ENCODE measurements at places on chromosomes 11 and 22.

DNA sequence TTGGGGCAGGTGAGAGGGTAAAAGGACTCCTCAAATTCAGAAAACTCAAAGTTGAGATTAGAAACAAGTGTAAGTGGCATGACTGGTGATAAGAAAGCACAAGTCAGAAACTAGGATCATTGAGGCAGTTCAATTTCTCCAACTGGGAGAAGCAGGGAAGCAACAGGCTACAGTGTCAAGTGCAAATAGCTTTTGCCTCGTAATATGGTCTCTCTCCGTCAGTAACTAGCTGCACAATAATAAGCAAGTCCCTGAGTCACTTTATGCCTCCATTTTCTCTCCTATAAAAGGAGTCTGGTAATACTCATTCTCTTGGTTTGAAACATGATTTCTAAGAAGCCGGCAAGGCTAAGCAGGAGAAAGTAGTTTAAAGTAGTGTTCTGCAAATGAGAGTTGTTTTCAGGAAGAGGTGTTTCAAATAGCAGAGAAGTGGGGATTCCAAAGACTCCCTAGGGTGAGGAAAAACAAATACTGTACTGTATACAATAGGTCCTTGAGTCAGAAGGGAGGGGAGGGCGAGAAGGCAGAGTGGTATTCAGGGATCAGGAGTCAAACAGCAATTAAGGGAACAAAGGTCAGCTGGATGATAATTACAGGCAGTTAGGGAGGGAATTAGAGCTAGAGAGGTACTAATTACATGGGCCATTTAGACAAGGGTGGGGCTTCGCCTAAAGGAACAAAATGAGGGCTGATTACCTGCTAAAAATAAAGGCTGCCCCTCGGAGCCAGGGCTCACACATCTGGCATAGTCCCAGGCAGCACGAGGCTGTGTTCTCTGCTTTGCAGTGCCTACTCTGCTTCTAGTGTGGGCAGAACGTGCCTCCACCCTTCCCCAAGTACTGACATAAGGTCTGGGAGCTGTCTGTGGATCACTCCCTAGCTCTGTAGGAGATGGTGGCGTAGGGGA is 96.0 kb upstream of the BDNF start:
- no peak for DNase-seq

DNA sequence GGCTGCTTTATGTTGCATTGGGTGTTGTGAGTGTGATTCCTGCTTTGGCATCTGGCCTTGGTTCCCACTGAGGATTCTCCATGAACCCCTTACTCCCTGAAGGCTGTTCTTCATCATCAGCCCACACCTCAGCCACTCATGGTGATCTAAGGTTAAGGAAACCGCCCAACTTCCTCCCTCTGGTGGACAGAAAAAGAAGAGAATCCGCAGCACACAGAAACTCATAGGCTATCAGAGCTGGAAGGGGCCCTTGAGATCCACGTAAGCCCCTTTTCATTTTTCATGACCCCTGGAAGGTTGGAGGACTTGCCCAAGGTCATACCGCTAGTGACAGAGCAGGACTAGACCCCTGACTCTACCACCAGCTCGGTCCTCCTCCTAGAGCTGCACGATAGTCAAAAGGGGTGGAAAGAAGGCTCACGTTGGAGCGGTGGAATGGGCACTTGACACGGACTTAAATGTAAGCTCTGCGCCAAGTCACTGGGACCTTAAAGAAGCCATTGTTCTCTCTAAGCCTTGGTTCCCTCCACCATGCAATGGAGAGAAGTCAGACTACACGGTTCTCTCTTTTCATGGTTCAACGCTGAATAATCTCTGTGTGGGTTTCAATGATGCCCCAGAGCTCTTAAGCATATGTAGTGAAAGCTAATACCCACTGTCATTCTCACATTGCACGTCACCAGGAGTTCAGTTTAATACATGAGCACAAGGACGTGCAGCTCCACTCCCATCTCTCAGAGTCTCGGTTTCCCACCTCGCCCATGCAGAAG is 83.6 kb upstream of the CRTAM start:
- DNase-seq = peak; percentile 60

- peak; percentile 6 for DNase-seq
These were observed 891 bp downstream of the SAMM50 start for GRCh38 chr22:43955883-43956782.

GRCh38 chr11:117998664-117999353 is 12.6 kb downstream of the IL10RA start:
- DNase-seq = no peak

DNA sequence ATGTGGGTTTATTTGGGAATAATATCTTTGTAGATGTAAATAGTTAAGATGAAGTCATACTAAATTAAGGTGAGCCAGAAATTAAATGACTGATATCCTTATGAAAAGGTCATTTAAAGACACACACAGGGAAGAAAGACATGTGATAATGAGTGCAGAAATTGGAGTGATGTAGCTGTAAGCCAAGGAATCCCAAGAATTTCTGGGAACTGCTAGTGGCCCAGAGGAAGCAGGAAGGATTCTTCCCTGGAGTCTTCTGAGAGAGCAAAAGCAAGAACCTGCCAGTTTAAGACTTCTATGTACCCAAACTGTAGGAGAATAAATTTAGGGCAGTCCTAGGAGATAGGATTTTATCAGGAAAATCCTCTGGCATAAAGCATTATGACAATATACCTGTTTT is 66.9 kb downstream of the LRRC4C start:
- no peak for DNase-seq

DNA sequence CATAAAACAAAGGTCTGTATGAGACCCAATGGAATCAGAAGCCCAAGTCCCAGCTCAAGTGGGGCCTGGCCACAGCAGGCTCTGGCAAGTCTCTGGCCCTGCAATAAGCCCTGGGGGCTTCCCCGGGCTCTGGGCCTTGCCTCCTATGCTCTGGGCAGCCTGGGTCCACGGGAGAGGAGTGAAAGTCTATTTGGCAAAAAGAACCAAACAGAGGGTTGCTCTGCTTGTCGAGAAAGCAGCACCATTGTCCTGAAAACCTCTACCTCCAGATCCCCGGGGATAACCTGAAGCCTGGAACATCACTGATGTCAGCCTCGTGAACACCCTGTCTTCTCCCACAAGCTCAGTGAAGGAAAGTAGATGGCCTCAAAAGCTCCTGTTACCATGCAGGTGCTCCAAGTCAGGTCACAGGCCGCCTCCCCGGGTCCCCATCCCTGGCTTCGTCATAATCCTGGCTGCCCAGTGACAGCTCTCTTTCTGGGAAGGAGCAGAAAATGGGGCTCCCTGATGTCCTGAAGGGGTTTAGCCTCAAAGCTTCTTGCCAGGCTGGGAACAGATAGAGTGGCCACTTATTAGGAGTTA is 46.1 kb upstream of the ETS1 start:
- DNase-seq = no peak

GRCh38 chr11:91129596-91129995 is 906.7 kb upstream of the CHORDC1 start:
- no peak for DNase-seq

- no peak for DNase-seq
These were observed 17.2 kb downstream of the MYEOV start for GRCh38 chr11:69310934-69311766.

All from CD4-positive, alpha-beta T cell treated with Interleukin-1 beta for 1 hour (primary cell).